ENCODE measurements at places on chromosomes 2 and 18. TPM values are rescaled to one million over a fixed set of nuclear protein-coding genes. Genes with fewer than 3 reads are reported as not detected.
A peak's percentile ranks its signal among the peaks of the same experiment; 100 is the strongest.

DNA sequence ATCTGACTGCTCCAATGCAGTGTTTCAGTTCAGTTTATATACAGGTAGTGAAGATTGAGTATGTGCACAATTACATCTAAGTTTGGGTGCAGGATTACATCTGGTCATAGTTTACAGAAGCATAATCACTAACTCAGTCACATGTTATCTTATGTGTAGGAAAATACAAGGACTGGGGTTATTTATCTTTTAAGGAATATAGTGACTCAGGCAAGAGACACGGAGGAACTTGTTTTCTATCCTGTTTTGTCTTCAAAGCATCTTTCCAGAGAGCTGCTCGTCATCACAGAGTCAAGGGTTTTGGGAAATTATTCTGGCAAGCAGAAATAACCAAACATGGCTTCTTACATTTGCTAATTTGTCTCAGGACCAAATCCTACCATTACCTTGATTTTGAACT is 1371.5 kb upstream of the TMEFF2 start:
- H3K4me1 ChIP-seq = no peaks in the 10 kb centered on the region
- no peak for DNase-seq
- no peaks in the 10 kb centered on the region for H3K27me3 ChIP-seq
- no peak overlapping the region for H3K4me3 ChIP-seq

DNA sequence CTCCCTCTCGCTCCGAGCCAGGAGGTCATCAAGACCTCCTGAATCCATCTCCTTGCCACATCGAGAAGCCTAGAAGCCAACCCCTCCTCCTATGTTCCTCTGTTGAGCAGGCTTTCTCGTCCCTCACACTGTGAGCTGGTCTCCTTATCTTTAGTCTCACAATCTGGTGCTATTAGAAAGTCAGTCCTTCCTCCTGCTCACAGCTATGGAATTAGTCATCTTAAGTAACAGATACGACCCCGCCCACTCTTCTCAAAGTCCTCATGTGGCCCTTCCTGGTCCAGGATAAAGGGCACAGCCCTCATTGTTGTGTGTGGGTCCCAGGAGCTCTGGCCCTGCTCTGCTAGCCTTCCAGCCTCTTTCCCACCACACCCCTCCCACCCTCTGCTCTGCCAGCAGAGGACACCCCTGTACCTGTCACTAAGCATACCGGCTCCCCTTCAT is 41.4 kb upstream of the TRIB2 start:
- no peaks in the 10 kb centered on the region for H3K27me3 ChIP-seq
- no peak overlapping the region for H3K27ac ChIP-seq
- no peaks in the 10 kb centered on the region for H3K4me1 ChIP-seq
- no peak for DNase-seq
- H3K4me3 ChIP-seq = no peak overlapping the region

GRCh38 chr2:9708683-9709538 is 78.1 kb upstream of the YWHAQ start:
- H3K27me3 ChIP-seq = no peaks in the 10 kb centered on the region
- H3K4me3 ChIP-seq = no peak overlapping the region
- H3K27ac ChIP-seq = peak overlapping the region; percentile 56
- peaks cover 35% of the 10 kb centered on the region for H3K4me1 ChIP-seq
- peak; percentile 37 for DNase-seq

DNA sequence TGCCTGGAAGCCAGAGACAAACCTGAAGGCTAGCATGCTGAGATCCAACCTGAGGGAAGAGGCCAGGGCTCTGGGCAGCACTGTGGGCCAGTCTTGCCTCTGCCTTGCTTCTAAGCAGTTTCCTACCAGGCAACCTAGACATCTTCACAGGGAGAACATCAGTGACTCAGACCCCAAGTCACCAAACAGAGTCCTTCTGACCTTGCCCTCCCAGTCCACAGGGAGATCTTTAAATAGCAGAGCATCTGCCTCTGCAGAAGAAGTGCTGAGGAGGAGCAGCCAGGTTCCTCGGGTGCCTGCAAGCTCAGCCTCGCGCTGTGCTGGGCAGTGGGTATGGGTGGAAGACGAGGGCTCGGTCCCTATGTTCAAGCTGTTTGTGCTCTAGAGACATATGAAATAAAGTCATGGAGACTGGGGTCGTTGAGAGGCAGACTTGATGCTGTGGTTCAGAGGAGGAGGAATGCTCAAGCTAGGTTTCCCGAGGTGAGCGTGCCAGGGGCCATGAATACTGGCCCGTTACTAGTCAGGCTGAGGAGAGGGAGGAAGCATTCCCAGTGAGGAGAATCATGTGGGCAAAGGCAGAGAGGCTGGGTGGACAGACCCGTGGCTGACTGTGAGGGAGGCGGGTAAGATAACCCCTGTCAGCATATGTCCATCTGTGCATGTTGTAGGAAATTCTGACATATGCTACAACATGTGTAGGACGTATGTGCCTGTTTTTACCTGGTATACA is 66.5 kb downstream of the BOLA3 start:
- H3K27me3 ChIP-seq = no peaks in the 10 kb centered on the region
- peaks cover 16% of the 10 kb centered on the region for H3K36me3 ChIP-seq
- DNase-seq = no peak
- H3K4me3 ChIP-seq = no peak overlapping the region
- H3K27ac ChIP-seq = no peak overlapping the region

CFAP53 gene
- total RNA-seq = 0.43 TPM

GRCh38 chr2:188916736-188917135 is 57.4 kb upstream of the COL3A1 start:
- no peaks in the 10 kb centered on the region for H3K4me1 ChIP-seq
- peaks cover 2% of the 10 kb centered on the region for H3K27me3 ChIP-seq
- H3K4me3 ChIP-seq = no peak overlapping the region
- H3K27ac ChIP-seq = no peak overlapping the region
- DNase-seq = no peak

DNA sequence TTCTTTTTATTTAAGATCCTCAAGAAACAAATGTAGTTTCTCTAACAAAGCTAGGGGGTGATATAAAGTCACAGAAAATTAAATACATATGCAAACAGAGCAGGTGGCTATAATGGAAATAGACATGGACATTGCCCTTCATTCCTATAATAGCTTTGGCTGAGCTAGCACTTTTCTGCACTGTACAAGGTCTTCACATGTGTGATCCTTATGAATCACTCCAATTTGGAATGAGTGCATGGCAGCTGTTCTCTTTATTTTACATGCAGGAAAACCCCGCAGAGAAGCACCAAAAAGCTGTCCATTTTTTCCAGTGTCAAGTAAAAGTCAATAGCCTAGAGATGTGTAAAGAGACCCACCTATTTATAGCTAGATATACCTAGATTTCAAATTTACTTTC is 747.4 kb upstream of the SLC8A1 start:
- no peak overlapping the region for H3K4me3 ChIP-seq
- no peak for DNase-seq
- no peaks in the 10 kb centered on the region for H3K27me3 ChIP-seq

All from activated naive CD4-positive, alpha-beta T cell treated with anti-CD3 and anti-CD28 coated beads for 36 hours (primary cell).